ENCODE measurements at places on chromosomes 3 and 15.

- DNase-seq = no peak
Observed at GRCh38 chr3:128349963-128350599, 116.6 kb downstream of the DNAJB8 start.

DNA sequence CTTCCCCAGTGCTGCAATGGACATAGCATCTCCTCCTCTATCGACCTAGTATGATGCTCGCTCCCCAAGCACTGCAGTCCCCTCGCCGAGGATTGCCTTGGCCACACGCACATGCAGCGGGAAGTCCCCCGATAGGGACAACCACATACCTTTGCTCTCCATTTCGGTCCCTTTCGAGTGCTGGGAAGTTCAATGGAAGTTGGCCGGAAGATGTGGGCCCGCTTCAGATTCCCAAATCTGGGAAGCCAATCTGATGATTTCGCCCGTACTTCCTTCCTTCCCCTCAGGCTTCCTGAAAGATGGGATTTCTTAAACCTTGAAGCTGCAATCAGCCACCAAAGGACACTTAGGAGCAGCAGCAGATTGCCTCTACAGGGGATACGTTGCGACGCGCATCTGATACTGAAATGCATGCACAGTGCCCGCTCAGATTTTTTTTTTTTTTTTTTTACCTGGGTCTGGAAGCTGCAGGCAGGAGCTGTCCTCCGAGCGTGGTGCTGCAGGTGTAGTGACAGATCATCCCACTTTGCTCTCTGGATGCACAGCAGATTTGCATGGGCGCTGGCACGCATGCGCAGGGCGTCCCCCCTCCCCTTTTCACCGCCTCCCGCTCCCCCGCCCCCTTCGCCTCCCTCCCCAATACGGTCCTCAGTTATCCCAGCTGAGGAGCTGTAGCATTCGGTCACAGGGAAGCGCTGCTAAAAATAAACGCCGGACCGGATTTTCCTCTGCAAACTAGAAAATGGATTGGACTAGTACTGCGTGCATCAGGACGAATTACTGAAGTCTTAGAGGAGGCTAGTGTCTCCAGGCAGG is at the start of gene FGF12:
Gene FGF12 (minus strand): TSS at position 510 of the 816 bp plus-strand sequence.
- no peak for DNase-seq

- DNase-seq = no peak
Observed at GRCh38 chr15:51443282-51443914, 101.9 kb downstream of the GLDN start.

- no peak for DNase-seq
Observed at GRCh38 chr3:175608356-175608755, 749.2 kb downstream of the NAALADL2 start.

- DNase-seq = no peak
Observed at GRCh38 chr15:57902155-57902554, 163.4 kb downstream of the ALDH1A2 start.

- DNase-seq = no peak
Observed at GRCh38 chr3:21020681-21021080, 730.3 kb downstream of the ZNF385D start.

DNA sequence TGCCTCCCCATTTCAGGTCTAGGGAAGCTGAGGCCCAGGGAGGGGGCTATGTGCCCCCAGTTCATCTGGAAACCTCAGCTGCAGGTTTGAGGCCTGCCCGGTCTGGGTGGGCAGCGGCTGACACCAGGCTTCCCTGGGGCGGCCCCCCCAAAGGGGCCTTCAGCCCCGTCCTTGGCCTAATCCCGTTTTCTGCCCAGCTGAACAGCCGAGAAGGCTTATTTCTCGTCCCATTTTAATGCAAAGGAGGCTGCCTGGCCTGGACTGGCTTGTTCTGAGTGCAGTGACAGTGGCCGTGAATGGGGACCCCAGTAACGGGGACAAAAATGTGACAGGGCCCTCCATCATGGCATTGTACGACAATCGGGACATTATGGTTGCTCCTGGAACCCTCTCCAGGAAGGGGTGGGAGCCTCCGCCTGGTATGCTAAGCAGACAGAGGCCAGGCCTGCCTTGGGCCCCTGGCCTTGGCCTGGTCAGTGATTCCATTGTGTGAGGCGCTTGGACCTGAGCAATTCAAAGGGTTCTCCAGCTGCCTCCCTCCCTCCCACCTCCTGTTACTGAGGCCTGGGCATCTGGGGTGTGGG is 93.9 kb downstream of the WNT7A start:
- no peak for DNase-seq

- DNase-seq = no peak
Observed at GRCh38 chr15:98071786-98072185, 111.3 kb downstream of the ARRDC4 start.

Measured in esophagus squamous epithelium (tissue), 5 donors.